Activated CD4-positive, alpha-beta T cell treated with anti-CD3 and anti-CD28 coated beads, Interleukin-2, amount 50 U/mL, for 1 hour (primary cell): ENCODE measurements at places on chromosomes 3 and 15.
A peak's percentile ranks its signal among the peaks of the same experiment; 100 is the strongest.

DNA sequence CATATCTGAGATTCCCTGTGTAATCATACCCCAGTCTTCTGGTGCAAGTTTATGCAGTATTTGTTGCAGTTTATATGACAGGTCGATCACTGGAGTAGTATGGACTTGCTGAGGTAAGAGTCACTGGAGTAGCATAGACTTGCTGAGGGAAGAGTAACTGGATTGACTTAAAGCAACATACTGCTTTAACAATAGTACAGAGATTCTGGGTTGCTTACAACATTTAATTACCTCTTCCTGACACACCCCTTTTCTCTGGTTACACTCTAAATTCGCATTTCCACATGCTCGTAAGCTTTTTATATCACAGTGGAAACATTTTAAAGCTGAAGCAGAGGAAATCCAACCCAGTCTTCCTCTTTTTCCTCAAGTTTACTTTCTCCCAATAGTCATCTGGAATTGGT lies 11.8 kb downstream of the AAGAB start:
- no peak for DNase-seq

DNA sequence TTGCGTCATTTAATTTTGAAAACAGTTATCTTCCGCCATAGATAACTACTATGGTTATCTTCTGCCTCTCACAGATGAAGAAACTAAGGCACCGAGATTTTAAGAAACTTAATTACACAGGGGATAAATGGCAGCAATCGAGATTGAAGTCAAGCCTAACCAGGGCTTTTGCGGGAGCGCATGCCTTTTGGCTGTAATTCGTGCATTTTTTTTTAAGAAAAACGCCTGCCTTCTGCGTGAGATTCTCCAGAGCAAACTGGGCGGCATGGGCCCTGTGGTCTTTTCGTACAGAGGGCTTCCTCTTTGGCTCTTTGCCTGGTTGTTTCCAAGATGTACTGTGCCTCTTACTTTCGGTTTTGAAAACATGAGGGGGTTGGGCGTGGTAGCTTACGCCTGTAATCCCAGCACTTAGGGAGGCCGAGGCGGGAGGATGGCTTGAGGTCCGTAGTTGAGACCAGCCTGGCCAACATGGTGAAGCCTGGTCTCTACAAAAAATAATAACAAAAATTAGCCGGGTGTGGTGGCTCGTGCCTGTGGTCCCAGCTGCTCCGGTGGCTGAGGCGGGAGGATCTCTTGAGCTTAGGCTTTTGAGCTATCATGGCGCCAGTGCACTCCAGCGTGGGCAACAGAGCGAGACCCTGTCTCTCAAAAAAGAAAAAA lies 1.2 kb downstream of the B2M start:
- peak; percentile 45 for DNase-seq

- no peak for DNase-seq
Observed at GRCh38 chr3:34504775-34505174, 706.3 kb downstream of the PDCD6IP start.

- no peak for DNase-seq
Observed at GRCh38 chr3:146222204-146223046, 28.5 kb downstream of the PLSCR4 start.

GRCh38 chr3:171328419-171329082 lies 131.7 kb downstream of the TNIK start:
- DNase-seq: peak; percentile 22

- DNase-seq: no peak
Observed at GRCh38 chr3:15768421-15769255, 29.1 kb downstream of the ANKRD28 start.

GRCh38 chr3:143265501-143266070 lies 146.0 kb downstream of the CHST2 start:
- DNase-seq: no peak

- no peak for DNase-seq
Observed at GRCh38 chr3:154122552-154122911, 1.3 kb downstream of the ARHGEF26 start.

GRCh38 chr3:156425651-156426050 lies 129.3 kb downstream of the SSR3 start:
- DNase-seq: no peak

DNA sequence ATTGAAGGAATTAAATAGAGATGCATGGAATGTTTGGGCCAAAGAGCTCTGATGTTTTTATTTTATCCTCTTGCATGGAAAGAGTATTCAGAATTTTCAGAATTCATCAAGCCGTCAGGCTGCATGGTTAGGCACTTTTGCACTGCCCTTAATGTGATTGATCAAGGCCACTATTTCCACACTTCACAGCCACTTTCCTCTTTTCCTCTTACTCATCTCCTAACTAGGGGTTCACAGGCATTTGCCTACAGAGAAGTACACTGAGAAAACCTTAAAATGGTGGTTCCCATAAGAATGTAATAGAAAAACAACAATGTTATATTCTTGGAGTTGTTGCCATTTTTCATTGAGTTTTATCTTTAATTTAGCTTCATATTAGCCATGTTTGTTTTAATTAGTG lies 10.9 kb downstream of the SLC35A5 start:
- no peak for DNase-seq
